ENCODE measurements at places on chromosomes 3 and 15. TPM values are rescaled to one million over a fixed set of nuclear protein-coding genes. Genes with fewer than 3 reads are reported as not detected.

DNA sequence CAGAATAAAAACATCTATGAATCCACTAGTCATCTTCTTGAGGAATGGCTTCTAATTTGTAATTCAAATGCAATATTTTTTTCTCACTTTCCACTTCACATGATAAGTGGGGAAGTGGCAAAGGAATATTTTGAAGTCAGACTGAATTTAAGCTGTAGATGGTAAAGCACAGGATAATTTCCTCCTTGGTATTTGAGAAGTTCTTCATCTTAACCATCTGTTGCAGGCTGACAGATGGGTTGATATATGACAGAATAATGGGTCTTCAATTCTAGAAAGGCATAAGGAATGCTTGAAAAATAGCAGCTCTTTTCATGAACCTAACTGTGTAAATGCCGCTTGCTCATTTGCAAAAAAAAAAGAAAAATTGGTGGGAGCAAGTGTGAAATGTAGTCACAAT is 66.5 kb upstream of the SNTN start:
- H3K27me3 ChIP-seq: no peaks in the 10 kb centered on the region
- H3K27ac ChIP-seq: no peak overlapping the region
- no peaks in the 10 kb centered on the region for H3K4me1 ChIP-seq

GRCh38 chr15:55257012-55257670 is 32.5 kb downstream of the RAB27A start:
- H3K4me3 ChIP-seq: peak overlapping the region; percentile 89
- peak overlapping the region; percentile 94 for H3K27ac ChIP-seq
- DNase-seq: no peak
- H3K27me3 ChIP-seq: no peaks in the 10 kb centered on the region
- H3K36me3 ChIP-seq: peaks cover 28% of the 10 kb centered on the region

DNA sequence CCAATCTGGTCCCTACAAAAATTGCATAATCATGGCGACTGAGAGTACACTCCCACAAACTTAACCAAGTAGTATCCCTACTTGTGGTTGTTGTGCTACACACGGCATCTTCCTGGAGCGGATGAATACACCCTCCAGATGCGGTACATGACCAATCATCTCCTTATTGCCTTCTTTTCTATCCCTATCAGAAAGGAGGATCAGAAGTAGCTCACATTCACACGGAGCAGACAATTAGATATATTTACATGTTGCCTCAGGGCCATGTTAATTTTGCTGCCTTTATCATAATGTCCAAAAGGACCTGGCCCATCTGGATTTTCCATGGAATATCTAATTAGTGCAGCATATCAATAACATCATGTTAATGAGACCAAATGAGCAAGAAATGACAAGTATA is 96.4 kb upstream of the RNU6-1 start:
- no peak overlapping the region for H3K27ac ChIP-seq
- H3K4me1 ChIP-seq: no peaks in the 10 kb centered on the region
- H3K36me3 ChIP-seq: no peaks in the 10 kb centered on the region
- no peak for DNase-seq
- H3K27me3 ChIP-seq: peaks cover 9% of the 10 kb centered on the region

GRCh38 chr15:73387507-73388255 is 18.9 kb upstream of the HCN4 start:
- H3K27ac ChIP-seq: no peak overlapping the region
- no peak overlapping the region for H3K4me3 ChIP-seq
- H3K4me1 ChIP-seq: no peaks in the 10 kb centered on the region
- peaks cover 32% of the 10 kb centered on the region for H3K27me3 ChIP-seq

DNA sequence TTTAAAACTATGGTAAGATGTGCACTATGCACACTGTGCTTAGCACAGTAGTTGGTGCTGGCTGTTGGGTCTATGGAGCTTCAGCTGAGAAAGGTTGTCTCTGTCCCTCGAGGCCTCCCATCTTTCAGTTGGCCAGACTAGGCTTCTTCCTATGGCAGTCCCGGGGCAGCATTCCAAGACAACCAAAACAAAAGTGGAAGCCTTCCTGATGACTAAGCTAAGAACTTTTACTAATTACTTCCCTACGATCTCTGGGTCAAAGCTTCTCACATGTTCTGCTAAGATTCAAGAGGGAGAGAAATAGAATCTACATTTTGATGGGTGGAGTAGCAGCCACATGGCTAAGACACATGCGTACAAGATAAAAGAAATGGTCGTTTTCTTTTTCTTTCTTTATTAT is 342.8 kb downstream of the TUSC7 start:
- H3K27ac ChIP-seq: no peak overlapping the region
- no peak for DNase-seq
- H3K27me3 ChIP-seq: no peaks in the 10 kb centered on the region
- no peaks in the 10 kb centered on the region for H3K4me1 ChIP-seq
- no peaks in the 10 kb centered on the region for H3K36me3 ChIP-seq
- no peak overlapping the region for H3K4me3 ChIP-seq

Gene TM4SF18
- not detected for total RNA-seq

Gene FAM131A
- 7.6 TPM for total RNA-seq

Gene CSPG5
- total RNA-seq: 0.30 TPM

Gene C3orf20
- total RNA-seq: 0.51 TPM

Measured in activated T-cell treated with anti-CD3 and anti-CD28 coated beads, Interleukin-2, amount 50 U/mL, for 72 hours (primary cell).